IMR-90 (cell line): ENCODE measurements at places on chromosomes 12 and 14.

GRCh38 chr14:104149278-104149595 lies 10.8 kb downstream of the KIF26A start:
- no peak for DNase-seq

DNA sequence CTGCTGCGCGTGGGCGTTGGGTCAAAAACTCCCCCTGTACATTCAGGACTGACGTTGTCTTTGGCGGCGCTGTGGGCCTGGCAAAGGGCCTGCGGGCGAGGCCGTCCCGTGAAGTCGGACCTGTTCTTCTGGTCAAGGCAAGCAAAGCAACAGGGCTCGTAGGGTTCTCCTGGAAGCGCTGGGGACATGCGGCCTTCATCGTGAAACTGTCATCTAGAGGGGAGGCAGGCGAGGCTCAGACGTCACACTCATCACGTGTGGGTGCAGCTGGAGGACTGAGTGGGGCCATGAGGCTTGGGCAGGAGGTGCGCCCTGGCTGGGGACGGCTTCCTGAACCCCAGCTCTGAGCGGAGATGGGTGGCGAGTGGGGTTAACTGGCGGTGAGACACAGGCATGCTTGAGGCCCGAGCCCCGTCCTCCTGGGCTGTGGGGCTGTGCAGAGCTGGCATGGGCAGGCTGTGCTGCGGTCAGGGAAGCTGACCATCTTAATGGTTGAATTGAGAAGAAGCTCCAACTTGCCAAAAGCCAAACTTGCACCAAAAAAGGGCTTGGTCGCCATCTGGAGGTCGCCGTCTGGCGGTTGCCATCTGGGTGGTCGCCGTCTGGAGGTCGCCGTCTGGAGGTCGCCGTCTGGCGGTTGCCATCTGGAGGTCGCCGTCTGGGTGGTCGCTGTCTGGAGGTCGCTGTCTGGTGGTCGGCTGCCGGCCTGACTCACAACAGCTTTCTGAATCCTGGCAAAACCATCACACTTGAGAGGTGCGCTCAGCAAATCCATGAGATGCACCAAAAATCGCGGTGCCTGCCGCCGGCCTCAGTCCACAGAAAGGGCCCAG lies 66.2 kb downstream of the NOC4L start:
- DNase-seq = no peak

DNA sequence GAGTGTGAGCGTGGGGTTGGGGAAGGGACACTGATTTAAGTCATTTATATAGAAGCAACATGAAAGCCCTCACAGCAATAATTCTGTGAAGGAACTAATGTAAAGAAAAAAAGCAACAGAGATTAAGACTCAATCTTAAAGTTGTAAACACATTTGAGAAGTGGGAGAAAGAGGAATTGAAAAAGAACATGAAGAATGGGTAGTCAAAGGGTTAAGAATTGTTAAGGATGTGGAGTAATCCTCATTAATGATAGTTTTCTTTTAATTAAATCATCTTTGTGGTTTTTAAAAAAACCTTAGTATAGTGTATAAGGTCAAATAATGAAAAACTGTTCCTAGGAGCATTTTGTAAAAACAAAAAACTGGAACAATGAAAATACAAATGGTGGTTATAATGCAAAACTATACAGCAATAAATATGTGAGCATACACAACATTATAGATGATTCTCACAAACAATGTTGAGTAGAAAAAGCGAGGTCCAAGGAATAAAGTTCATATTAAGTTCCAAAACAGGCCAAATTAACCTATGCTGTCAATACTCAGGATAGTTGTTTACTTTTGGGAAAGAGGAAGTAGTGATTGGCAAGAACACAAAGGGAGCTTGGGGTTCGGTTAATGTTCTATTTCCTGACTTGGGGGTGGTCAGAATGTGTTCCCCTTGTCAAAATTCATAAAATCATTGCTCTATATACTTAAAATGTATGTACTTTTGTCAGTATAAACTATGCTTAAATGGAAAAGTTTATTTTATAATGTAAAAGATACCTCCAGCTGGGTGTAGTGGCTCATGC lies 120.4 kb upstream of the ATF7IP start:
- DNase-seq = no peak

DNA sequence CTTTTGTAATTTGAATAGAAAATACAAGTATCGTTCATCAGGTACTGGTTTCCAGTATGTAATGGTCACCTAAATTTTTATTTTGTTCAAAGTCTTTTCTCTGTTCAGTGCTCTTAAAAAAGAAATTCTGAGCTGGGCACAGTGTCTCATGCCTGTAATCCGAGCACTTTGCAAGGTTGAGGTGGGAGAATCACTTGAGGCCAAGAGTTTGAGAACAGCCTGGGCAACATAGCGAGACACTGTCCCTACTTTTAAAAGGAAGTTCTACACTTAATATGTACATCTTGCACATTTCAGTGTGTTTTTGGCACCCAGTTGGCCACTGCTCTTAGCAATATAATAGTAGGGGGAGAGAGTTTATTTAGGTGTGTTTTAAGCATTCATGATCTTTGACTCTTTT lies 27.9 kb downstream of the PCNX1 start:
- no peak for DNase-seq

- DNase-seq = no peak
Observed at GRCh38 chr14:21704338-21704737, 30.7 kb upstream of the OR4E1 start.

GRCh38 chr12:41514907-41515306 lies 326.8 kb downstream of the PDZRN4 start:
- no peak for DNase-seq

DNA sequence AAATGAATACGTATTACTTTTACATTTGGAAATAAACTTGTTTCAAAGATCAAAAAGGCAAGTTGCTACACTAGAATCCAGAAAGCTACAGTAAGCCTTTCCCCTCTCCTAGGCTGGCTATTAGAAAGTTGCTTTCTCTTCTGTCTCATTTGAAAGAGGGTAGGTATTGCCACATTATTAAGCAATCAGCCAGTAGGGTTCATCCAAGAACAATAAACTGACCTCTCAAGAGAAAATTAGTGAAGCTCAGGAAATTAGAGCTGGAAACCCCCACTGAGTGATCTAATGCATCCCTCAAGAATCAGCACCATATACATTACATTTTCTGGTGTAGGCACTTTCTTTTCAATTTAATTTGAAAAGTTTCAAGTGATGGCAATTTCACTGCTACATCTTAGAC lies 4.5 kb upstream of the TMEM233 start:
- peak; percentile 4 for DNase-seq

DNA sequence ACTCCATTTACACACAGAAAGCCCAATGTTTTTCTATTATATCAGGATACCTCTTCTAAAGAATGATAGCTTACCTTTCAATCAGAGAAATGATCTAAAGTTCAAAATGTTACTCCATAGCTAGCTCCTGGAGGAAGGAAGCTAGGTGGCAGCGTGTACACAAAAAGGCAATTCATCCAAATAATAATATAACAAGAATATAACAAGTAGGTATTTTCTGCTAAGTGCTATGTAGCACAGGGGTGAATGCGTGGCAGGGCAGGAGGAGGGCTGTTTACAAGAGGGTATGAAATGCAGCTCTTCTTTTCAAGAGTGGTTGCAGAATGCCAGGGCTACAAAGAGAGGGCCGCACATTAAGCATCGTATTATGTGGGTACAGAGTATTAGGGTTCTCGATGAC lies 663 bp upstream of the SNAPC1 start:
- DNase-seq = no peak

GRCh38 chr14:68246074-68246785 lies 426.7 kb downstream of the RAD51B start:
- DNase-seq = no peak

DNA sequence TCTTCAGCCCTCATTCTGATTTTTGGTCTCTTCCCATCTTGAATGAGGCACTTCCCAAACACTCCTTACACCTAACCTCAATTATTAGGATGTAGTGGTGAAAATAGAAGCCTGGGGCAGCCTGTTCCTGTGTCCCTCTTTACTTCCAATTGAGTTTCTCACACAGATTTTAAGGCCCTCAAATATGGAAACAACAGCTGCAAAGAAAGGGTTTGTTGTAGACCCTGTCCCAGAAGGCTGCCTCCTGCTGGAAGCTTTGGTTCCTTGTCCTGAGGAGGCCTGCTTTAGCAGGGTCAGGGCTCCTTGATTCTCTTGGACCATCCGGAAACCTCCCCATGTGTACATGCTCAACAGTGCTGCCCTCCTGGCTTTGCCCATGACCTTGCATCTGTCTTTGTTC lies 101.3 kb downstream of the TGFB3 start:
- DNase-seq = no peak

DNA sequence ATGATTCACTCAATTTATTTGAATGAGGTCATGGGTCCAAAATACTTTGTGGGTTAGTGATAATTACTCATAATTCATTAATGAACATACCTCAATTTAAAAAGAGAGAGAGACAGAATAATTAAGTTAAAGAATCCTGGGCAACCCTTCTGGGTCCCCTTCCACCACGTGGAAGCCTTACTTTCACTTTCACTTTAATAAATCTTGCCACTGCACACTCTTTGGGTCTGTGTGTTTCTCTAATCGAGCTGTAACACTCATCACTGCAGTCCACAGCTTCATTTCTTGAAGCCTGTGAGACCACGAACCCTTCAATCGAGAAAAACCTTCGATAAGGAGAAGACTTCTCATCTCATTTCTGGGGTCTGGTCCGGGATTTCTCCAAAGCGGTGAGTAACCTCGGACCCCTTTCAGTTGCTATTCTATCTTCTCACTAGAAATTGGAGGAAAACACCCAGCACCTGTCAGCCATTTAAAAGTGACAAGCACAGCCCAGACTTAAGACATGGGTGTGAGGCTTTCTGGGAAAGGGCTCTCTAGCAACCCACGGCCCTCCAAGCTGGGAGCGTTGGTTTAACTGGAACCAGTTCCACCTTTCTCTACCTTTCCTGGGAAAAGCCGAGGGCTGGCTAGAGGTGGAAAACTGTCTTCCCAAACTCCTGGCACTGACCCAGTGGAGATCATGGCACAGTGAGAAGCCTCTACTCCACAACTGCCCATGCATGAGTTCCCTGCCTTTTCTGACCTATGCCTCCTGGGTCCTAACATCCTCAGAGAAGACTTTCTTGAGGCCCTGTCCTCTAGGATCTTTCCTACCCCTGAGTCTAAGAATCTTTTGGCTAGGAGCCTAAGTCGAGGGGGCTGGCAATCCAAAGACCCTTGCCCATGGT lies 148.8 kb upstream of the ATF7IP start:
- peak; percentile 17 for DNase-seq

GRCh38 chr12:3098436-3098835 lies 21.3 kb downstream of the TSPAN9 start:
- DNase-seq = no peak

- no peak for DNase-seq
Observed at GRCh38 chr12:18703321-18703720, 34.5 kb downstream of the PLCZ1 start.

GRCh38 chr12:85310456-85311076 lies 30.5 kb downstream of the ALX1 start:
- DNase-seq = peak; percentile 1

DNA sequence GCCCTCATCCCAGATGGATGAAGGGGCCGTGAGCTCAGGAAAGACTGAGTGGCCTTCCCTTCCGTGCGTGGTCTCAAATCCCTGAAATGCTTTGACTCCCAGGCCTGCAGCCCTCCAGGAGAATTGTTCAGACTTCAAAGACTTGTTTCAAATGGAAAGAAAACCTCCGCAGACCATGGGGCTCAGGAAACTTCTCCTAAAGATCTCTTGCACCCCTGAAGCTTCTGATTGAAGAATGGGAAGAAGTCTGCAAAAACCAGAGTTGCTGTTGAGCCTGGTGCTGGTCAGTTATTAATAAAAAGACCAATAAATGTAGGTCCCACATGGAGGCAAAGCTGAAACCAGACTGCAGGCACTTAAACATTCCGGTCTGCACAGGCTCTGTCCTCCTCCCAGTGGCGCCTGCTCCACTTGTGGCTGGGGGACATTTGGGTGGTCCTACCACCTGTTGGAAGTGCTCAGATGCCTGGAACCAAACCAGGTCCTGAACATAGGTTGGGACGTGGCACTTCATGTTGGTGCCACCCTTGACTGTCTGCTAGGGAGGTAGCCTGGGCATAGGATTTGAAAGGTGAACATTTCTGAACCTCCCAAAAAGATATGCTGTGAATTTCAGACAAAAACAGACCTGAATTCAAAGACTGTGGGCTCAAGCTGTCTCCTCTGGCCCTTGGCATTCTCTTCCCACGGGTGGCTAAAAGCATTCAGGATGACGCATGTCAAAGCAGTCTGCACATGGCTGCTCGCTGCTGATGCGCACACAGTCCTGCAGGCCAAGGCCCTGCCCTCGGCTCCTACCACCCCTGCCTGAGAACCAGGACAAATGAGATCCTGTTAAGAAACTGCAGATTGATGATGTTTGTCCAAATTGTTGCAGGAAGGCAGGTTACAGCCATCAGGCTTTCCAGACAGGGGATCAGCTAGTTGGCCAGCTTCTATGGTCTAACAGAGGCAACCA lies 36.2 kb upstream of the MEG3 start:
- DNase-seq = no peak

DNA sequence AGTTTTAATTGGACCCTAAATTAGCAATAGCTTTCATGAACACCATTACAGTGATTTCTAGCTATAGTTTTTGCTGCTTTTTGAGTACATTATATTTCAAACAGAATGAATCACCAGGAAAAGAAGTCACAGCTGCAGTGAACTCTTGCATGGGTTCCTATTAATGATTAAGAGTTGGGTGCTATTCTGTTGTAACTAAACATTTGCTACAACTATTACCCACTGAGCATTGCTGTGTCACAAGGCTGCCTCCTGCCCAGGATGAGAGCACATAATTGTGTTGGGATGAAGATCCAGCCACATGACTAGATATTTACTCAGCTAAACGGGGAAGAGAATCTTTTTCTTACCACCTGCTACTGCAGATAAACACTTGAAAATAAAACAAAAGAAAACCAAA lies 152.7 kb downstream of the GXYLT1 start:
- DNase-seq = no peak

GRCh38 chr14:64763801-64764621 lies 59.8 kb downstream of the PLEKHG3 start:
- peak; percentile 55 for DNase-seq

- no peak for DNase-seq
Observed at GRCh38 chr12:59937148-59937547, 341.3 kb downstream of the SLC16A7 start.

DNA sequence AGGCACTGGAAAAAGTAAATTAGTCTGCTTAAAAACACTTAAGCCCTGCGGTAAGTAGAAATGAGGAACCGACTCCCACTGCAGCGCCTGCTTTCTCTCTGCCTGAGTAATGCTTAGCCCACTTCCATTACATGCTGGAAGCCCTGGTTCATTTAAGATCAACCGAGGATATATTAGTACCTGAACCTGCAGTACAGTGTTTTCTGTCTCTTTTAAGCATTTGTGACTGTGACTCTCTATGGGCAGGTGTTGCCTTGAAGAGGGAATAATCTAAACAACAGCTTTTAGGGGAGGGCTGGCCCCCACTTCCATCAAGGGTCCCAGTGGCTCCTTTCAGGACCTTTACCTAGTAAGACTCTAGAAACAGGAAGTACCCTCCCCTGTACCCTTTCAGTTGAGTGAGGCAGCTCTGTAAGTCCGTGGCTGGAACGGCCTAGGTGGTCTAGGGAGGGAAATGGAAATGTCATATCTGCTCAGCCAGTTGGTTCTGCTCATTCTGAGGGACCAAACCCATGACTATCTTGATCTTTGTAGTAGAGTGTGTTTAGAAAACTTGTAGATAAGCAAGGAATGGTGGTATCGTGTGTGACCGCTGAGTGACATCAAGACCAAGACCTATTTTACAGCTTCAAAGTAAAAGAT lies 56.2 kb downstream of the FNTB start:
- no peak for DNase-seq

- DNase-seq = peak; percentile 39
Observed at GRCh38 chr12:94516985-94517384, 57.3 kb upstream of the CEP83 start.
